Kidney (tissue), 22 donors: ENCODE measurements at places on chromosomes 7 and 10. TPM values are rescaled to one million over a fixed set of nuclear protein-coding genes. Genes with fewer than 3 reads are reported as not detected.

DNA sequence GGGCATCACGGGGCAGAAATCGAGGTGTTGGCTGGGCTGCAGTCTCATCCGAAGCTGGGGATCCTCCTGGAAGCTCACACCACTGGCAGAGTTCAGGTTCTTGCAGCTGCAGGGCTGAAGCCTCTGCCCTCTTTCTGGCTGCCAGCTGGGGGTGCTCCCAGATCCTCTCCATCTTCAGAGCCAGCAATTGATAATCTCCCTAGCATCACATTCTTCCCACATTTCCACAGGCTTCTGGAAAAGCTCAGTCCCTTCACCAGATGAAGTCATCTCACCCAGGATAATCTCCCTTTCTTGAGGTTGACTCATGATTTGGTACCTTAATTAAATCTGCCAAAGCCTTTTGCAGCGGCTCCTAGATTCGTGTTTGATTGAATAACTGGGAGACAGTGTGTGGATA, 55.2 kb downstream of the NRP1 start:
- DNase-seq: no peak

DNA sequence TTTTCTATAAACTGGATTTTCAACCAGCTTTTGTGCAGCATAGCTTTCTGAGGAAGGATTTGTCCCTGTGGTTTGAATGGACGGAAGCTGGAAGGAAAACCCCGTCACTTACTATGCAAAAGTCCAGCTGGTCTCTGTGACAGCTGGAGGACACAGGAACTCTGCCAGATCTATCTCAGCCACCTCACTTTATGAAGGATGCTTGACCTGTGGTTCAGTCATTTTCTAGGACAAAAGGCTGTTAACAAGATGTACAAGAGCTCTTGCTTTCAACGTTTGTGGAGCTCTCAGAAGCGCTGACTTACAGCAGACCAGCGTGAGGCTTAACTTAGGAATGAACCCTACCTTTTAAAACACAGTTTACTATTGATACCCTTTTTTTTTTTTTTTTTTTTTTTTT, 90.8 kb downstream of the CREM start:
- DNase-seq: peak; percentile 88

- peak; percentile 5 for DNase-seq
Observed at GRCh38 chr10:26697922-26698608, 564 bp downstream of the PDSS1 start.

DNA sequence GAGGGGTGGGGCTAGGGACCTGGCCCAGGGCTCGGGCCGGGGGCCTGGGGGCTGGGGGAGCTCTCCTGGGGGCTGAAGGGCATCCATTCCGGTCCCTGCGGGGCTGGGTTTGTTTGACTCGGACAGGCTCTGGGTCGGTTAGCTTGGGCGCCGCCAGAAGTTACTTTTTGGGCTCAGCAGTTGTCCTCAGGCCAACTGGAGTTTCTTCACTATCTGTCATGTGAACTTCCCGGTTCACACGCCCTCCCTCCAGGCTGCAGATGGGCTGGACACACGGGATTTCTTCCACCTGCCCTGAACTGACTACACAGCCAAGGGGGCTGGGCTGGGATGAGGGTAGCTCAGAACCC, 3.8 kb downstream of the SLC4A2 start:
- no peak for DNase-seq

ACTL6B gene
- polyA plus RNA-seq: not detected
